ENCODE measurements at places on chromosomes 3 and 15.

DNA sequence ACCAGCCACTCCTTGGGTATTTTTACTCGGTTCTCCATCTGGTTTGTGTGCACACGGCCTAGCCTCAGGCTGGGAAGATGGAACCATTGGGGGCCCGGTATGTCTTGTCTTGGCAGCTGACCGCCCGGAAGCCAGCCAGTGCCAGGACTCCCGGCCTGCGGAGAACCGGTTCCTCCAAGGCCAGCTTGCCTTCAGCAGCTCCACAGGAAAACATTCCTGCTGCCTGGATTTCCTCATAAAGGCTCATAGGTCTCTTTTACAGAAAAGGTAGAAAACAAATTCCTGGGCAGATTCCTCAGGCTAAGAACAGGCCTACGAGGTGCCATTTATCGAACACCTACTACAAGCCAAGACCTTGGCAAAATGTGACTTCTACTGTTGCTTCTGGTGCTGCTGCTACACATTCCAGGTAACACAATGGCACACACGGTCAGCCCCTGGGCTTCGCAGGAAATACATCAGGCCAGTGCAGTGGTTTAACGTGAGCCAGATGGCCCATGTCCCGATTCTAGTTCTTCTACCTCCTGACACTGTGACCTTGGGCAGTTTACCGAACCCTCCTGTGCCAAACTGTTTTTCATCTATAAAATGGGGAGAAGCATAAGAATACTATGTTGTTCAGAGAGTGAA lies 141.8 kb downstream of the OPA1 start:
- DNase-seq, result no peak

DNA sequence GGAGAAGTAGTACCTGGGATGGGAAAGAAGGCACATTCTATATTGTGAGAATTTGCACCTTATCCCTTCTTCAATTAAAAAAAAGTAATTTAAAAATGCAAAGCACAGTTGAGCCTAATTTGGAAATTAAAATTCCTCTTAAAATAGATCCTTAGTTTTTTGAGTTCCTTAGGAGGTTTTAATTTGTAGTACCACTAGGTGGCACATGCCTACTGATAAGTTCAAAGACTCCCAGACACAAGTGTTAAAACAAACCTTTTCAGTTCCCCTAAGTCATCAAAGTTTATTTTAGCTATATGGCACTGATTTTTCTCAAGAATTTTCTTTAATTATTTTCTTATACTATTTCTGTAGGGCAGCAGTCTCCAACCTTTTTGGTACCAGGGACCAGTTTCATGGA lies 127.6 kb upstream of the AZI2 start:
- no peak for DNase-seq

- DNase-seq, result no peak
Measured at GRCh38 chr15:55288006-55288717, 1.5 kb downstream of the RAB27A start.

DNA sequence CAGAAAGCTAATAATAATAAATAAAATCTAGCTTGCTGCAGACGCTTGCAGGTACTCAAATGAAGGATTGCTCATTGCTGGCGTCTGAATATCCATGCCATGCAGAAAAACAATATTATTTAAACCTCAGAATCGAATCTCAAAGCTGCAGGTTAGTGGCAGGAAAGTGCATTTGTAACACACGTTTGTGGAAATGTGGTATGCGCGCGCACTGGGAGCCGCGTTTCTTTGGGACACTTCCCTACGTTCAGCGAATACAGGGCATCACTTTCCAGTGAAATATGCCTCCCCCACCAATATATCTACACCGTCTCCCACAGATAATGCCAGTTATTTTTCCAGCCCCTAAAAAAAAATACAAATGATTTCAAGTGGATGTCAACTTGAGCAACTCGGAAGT lies 37.1 kb downstream of the ZIC4 start:
- no peak for DNase-seq

DNA sequence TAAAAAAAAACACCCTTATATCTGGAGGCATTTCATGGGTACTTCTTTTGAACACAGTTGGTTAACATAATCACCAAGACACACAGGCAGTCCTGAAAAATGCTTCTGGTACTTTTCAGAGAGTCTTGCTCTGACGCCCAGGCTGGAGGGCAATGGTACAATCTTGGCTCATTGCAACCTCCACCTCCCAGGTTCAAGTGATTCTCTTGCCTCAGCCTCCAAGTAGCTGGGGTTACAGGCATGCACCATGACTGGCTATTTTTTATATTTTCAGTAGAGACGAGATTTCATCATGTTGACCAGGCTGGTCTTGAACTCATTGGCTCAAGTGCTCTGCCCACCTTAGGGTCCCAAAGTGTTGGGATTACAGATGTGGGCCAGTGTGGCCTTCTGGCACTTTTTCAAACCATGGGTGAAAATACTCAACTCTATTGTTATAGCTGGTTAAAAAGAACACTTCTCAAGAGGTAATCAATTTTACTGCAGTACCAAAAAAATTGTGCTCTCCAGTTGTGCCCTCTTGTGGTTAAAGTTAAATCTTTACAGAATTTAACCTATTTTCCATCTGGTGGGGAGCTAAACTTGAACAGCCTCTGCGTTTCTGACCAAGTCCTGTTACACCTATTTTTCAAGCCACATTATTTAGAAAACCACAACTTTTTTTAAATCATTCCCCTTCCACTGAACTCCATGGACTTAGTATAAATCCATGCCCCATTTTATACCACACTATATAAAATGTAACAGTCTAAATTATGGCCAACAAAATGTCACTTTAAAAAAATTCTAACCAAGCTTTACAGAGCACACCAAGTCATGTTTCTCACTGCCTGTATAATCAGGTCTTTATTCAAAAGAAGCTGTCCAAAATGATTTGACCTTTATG lies 1.2 kb upstream of the SNAPC5 start:
- DNase-seq, result peak; percentile 52

GRCh38 chr3:188446014-188446413 lies 292.1 kb downstream of the LPP start:
- DNase-seq, result no peak

- peak; percentile 24 for DNase-seq
Measured at GRCh38 chr15:90143166-90143655, 40.9 kb upstream of the IDH2 start.

DNA sequence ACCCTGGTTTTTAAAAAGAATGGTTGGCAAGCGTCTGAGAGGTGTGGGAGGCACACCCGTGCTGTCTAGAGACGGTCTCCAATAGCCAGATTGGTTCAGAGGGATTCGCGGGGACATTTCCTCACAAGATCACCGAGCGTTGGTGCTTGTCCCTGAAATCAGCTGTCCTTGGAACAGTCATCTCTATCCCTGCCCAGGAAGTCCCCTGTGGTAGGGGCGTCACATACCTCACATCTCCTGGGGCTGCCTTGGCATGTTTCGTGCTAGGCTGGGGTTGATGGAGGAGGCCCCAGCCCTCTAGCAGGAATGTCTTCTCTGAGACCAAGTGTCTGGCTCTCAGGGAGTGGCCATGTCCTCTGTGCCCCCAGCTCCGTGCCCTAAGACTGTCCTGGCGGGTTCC lies 6.8 kb downstream of the FBLN2 start:
- DNase-seq, result no peak

GRCh38 chr15:99211926-99212325 lies 37.5 kb downstream of the TTC23 start:
- DNase-seq, result no peak

DNA sequence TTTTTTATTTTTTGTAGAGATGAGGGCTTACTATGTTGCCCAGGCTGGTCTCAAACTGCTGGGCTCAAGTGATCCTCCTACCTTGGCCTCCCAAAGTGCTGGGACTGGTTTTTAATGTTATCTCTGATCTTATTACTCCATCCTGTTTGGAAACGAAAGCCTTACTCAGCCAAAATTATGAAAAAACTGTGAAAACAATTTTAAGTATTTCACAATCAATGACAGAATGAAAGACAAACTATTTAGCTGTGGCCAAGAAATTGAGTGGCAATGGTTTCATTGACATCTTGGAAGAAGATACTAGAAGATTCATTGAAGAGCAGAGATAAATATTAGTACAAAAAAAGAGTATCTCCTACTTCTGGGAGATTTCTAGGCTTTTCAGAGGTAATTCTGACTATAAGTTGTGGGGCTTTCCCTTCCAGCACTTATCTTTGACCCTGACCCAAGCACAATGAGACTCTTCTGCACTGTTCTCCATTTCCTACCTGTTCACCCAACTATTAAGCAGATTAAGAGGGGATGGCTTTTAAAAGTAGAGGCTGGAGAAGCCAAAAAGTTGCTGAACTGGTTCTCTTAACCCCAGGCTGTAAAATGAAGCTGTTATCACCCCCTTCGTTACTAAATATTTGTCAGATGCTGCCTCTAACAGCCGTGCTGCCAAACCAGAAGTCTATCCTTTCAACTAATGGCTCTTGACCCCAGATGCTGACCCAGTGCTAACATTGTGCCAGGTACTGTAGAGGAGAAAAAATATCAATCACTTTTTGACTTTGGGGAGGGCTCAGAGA lies 14.2 kb upstream of the SLC25A36 start:
- no peak for DNase-seq

DNA sequence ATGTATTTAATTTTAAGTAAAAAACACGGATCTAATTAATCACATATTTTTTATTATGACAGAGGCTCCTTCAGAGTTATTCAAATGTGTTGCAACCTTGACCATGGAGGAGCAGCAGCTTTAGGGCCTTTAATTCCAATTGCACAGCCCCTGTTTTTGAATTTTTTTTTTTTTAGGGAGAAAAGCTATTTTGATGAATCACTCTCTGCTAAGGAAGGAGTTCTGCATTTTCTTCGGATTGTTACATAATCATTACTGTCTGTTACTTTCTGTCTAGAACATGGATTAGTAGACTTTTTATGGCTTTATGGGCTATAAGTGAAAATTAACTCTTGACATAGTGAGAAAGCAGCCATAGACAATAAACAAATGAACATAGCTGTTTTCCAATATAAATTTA lies 90.8 kb downstream of the MCTP2 start:
- no peak for DNase-seq

GRCh38 chr3:149909923-149910322 lies 60.8 kb downstream of the PFN2 start:
- DNase-seq, result no peak

DNA sequence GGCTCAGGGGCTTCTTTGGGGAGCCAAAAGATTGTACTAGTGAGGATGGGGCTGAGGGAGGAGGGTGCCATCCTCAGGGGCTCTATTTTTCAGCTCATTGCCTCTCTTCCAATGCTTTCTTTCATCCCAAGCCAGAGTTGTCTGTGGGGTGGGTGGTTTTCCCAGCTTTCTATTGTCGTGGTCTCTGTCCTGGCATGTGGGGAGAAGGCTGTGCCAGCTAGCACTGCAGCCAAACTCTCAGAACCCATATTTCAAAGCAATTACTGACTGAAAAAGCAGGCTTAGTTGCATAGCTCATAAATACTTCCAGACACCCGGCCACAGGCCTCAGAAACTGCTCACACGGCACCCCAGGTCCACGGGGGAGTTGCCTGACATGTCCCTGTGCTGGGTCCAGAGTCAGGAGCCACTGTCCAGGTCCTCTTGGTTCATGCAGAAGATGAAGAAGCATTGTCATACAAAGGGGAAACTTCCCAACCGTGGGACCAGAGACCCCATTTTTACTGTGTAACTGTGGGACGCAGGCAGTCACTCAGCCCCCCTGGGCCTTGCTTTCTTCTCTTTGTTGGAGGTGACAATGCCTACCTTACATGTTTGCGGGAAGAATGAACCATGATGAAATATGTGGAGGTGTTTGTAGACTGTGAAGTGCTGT lies 27.6 kb downstream of the FGD5 start:
- DNase-seq, result no peak

GRCh38 chr3:144312702-144313101 lies 341.1 kb downstream of the DIPK2A start:
- no peak for DNase-seq

- DNase-seq, result no peak
Measured at GRCh38 chr15:62112616-62113593, 46.1 kb downstream of the C2CD4A start.

DNA sequence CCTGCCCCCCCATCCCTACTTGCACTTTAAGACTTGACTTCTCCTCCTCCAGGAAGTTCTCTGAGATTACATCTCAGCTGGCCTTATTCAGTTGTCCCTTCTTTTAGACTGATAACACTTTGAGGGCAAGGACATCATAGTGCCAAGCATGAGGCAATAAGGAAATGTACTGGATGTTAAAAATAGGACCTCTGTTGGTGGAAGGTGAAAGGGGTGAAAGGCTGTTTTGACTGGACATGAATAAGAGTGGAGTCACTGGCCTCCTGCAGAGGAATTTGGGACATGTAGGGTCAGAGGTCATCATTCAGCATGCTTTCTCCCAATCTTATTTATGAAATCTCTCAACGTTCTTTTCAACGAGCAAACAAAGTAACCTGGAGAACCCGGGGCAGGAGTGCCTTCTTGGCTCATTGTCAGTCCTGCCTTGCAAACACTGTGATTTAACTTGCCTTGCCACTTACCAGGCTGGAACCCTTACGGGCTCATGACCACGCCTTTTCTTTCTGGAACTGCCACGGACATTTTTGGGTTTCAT lies 38.6 kb downstream of the TRIM71 start:
- no peak for DNase-seq

DNA sequence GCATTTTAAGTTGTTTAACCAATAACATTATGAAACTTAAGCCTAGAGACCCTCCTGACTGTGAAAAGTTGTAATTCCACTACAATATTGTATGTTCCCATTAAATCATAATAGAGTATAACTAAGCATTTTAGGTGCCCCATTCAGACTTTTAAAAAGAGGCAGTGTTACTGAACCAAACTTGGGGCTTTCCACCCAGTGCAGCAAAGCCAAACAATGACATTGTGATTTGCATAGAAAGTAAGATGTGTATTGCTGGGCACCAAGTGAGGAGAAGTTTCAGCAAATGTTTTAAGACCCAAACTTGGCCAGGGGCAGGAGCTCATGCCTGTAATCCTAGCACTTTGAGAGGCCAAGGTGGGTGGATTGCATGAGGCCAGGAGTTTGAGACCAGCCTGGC lies 706.2 kb downstream of the GRM7 start:
- DNase-seq, result no peak

GRCh38 chr3:150798122-150798618 lies 35.2 kb upstream of the SIAH2 start:
- DNase-seq, result no peak

DNA sequence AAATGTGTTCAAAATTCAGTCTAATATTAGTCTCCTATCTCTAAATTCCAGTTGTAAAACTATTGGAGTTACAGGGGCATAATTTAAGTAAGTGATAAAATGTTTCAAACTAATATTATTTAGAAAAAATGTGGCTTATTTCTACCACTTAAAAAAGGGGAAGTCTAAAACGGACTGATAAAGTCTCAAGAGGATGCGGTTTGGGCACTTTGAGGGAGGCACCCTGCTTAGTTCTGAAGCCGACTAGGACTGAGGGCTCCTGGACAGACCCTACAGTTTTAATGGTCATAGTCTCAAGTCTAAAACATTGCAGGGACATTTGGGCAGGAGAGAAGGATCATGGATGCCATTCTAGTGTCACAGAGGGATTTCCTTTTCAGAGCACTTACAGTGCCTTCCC lies 566.3 kb downstream of the NR2F2 start:
- no peak for DNase-seq
